ENCODE measurements at places on chromosomes 16 and 17.

GRCh38 chr17:33377837-33378595, 84.9 kb upstream of the ASIC2 start:
- no peak for DNase-seq

GRCh38 chr17:17921192-17922069, 50.8 kb downstream of the TOM1L2 start:
- DNase-seq, result no peak

DNA sequence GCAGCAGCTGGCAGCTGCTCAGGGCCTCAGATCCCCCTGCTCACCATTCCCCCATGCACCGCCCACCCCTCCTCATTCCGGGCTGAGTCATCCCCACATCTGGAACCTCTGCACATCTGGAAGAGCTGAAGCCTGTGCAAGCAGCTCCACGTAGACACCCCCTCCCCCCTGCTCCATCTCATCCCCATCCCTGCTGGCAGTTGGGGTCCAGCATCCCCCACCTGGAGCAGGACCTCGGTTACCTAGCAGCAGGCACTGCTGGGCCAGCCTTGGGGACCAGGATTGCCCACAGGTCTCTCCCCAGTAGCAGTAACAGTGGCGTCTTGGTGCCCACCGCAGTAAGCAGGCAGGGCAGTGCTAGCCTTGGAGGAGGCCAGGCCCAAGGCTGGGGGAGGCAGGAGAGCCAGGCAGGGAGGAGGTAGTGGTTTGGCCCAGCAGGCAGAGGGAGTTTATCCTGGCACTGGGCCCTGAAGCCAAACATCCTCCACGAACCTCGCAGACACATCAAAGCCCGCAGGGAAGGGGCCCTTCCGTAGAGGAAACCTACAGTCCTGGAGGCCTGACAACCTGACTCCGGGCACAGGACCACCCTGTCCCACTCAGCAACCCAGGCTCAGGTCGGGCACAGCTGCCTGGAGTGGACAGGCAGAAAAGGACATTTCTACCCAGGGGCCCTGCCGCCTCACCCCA, 7.7 kb upstream of the TMEM92 start:
- no peak for DNase-seq

GRCh38 chr16:27319257-27319965, 5.6 kb downstream of the IL4R start:
- no peak for DNase-seq

GRCh38 chr16:17307504-17307903, 163.3 kb downstream of the XYLT1 start:
- DNase-seq, result no peak

All from HuH-7.5 (cell line).